Activated T-helper 2 cell treated with anti-CD3 and anti-CD28 coated beads, Interferon-gamma antibody, Interleukin-2, Interleukin-4, amounts not matched to agents 10 μg/mL and 5 μg/mL and 100 μg/mL, durations not matched to agents 14 hours and 24 hours and 36 hours (primary cell): ENCODE measurements at places on chromosomes 11 and 22. TPM values are rescaled to one million over a fixed set of nuclear protein-coding genes. Genes with fewer than 3 reads are reported as not detected.

Gene PLEKHB1
- total RNA-seq = 1.2 and 1.4 TPM in 2 replicates

Gene IFITM10
- total RNA-seq = 0.14 and 0.34 TPM in 2 replicates

Gene SPON1
- 0.07 and 0.16 TPM in 2 replicates for total RNA-seq

Gene OR4D6
- total RNA-seq = not detected in 2 replicates

Gene OR51V1
- total RNA-seq = not detected in 2 replicates

Gene SPI1
- 0.11 TPM in 1 of 2 replicates, not detected in the other for total RNA-seq

Gene FAM76B
- 46.6 and 49.7 TPM in 2 replicates for total RNA-seq

Gene SCARF2
- total RNA-seq = 0.55 and 0.62 TPM in 2 replicates

Gene MFRP
- total RNA-seq = not detected in 2 replicates

Gene AIFM3
- 0.23 and 0.30 TPM in 2 replicates for total RNA-seq

Gene HBE1
- total RNA-seq = not detected in 2 replicates

Gene KIRREL3
- not detected in 2 replicates for total RNA-seq

Gene DNAJB7
- not detected in 2 replicates for total RNA-seq

Gene TSPAN32
- 4.6 and 4.8 TPM in 2 replicates for total RNA-seq

Gene TCN1
- total RNA-seq = 0.25 TPM in 1 of 2 replicates, not detected in the other

Gene LMNTD2
- 1.1 and 1.3 TPM in 2 replicates for total RNA-seq

Gene KCNQ1OT1
- total RNA-seq = 0.68 and 0.74 TPM in 2 replicates

Gene OR51I1
- not detected in 2 replicates for total RNA-seq

Gene CSRP3
- not detected in 2 replicates for total RNA-seq

Gene GAS2
- 0.80 and 1.5 TPM in 2 replicates for total RNA-seq

Gene DCHS1
- total RNA-seq = 0.51 and 0.57 TPM in 2 replicates

Gene RIC3
- 2.3 and 3.2 TPM in 2 replicates for total RNA-seq

Gene CCDC15
- total RNA-seq = 3.6 and 3.7 TPM in 2 replicates

Gene GVQW3
- total RNA-seq = 4.3 and 4.4 TPM in 2 replicates

Gene LRRC4C
- not detected in 2 replicates for total RNA-seq

Gene TLCD5
- 0.41 and 0.46 TPM in 2 replicates for total RNA-seq

Gene AP1B1
- total RNA-seq = 73.4 and 76.4 TPM in 2 replicates

Gene POU2AF3
- total RNA-seq = 0.16 TPM in 1 of 2 replicates, not detected in the other

Gene BLID
- total RNA-seq = not detected in 2 replicates

Gene OR4D11
- total RNA-seq = not detected in 2 replicates

Gene BTG4
- not detected in 2 replicates for total RNA-seq

Gene GGT1
- 46.2 and 47.0 TPM in 2 replicates for total RNA-seq

Gene CFAP300
- total RNA-seq = not detected in 2 replicates

Gene OR10A2
- 0.02 TPM in 1 of 2 replicates, not detected in the other for total RNA-seq

Gene CCDC188
- total RNA-seq = 0.11 TPM in 1 of 2 replicates, not detected in the other

Gene VSIG2
- total RNA-seq = not detected in 2 replicates

Gene MMP11
- total RNA-seq = 0.87 and 1.0 TPM in 2 replicates

Gene SLC7A4
- 0.07 TPM in 1 of 2 replicates, not detected in the other for total RNA-seq

Gene DEFB131B
- not detected in 2 replicates for total RNA-seq

Gene POU2AF1
- 35.2 and 37.2 TPM in 2 replicates for total RNA-seq
